ENCODE measurements at places on chromosomes 1 and 21.

DNA sequence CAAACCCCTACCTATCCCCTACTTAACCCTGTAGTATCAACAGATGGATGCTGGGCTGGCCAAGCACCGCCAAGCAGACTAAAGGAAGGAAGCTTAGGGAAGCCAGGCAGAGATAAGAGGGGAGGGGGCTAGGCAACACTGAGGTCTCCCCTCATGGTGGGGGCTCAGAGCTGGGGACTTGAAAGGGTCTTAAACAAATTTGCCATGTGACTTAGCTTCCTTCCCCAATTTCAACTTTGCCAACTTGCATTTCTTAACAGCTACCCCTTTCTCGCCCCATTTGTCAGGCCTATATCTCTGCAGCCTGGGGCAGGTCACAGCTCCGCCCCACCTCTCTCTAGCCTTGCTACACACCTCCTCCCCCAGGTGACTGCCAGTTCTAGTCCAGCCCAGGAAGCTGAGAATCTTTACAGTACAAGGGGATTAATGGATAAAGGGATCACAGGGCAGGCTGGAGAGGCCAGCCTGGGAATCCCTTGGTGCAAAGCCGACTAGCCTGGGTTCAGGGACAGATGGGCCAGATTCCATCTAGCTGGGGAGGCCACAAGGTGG lies 3.4 kb downstream of the KIF21B start:
- no peak for DNase-seq

- no peak for DNase-seq
Observed at GRCh38 chr1:230174471-230175162, 107.6 kb downstream of the GALNT2 start.

GRCh38 chr1:199832451-199832850 lies 195.1 kb upstream of the NR5A2 start:
- no peak for DNase-seq

GRCh38 chr1:91789273-91789997 lies 96.5 kb downstream of the TGFBR3 start:
- no peak for DNase-seq

DNA sequence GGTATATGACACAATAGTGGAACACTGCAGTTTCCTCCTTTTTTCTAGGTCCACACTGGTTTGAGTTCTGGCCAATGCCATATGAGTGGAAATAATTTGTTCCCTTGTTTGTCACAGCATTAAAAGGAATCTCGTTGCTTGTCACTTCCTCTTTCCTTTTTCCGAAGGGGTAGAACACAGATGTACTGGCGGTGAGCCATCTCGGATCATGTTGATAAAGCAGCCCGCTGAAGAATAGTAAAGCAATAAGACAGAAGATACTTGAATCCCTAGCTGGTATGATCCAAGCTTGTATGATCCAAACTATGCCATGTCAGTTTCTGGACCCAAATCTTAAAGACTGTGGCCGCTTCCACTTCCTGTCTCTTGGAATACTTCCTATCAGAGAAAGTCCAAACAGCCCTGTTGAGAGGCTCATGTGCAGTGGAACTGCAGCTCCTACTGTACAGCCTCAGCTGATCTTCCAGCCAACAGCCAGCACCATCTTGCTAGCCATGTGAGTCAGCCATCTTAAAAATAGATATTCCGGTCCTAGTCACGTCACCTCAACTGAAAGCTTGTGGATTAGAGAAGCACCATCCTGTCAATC lies 40.3 kb downstream of the CFHR5 start:
- no peak for DNase-seq

DNA sequence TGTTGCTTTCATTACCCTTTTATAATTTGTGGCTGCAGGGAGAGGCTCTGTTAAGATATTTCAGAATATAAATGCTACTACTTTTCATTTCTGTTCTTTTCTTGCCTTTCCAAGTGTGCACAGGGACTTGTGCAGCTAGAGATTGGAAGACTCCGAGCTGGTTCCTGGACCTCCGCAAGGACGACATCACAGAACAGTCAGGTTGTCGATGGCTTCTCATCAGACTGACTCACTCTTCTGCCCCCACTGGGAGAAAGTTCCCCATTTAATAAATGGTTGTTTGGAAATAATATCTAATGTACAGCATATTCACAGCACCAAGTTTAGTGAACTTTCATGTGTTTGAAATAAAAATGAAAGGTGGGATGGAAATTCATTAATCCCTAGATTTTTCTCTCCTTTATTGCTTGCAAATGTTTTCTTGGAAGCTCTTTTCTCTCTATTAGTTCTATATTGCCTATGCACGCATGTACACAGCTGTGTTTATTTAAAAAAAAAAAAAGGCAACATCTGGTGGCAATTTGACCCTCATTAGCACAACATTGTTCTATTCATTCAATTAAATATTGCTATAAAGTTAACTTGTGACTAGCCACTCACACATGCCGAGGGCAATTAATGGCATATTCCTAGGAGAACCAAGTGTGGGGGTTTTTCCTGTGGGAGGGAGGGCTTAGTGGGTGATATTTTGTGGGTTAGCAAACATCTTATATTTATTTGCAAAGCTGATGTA lies 77.5 kb upstream of the L1TD1 start:
- DNase-seq, result no peak

DNA sequence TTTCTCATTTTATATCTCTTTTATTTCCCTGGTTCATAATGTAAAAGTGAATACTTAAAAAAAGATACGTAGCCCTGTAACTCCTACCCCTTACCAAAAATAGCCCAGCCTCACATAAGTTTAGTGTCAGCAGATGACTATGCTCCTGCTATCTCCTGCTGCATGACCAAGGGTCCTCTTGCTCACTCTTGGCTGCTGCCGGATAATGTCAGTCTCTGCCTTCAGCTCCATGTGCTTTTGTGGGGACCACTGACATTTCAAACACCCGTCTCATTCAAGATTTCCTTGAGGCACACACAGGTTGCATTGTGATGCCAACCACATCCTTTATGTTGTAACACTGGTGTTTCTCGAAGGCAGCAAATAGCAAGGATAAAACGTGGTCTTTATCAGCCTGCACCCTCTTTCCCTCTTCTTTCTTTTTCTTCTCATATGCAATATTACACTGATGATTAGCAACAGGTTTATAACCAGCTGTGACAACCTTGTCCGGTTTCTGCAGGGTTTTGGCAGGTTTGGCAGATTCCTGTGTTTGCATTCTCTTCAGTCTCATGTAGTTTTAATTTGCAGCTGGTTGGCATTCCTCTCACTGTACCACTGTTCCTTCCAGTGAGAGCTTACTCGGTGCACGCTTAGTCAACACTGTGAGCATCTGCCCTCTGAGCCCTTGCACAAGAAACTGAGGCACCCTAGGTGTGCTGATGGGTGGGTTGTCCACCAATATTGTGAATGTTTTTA lies 62.2 kb downstream of the ZNF684 start:
- no peak for DNase-seq

DNA sequence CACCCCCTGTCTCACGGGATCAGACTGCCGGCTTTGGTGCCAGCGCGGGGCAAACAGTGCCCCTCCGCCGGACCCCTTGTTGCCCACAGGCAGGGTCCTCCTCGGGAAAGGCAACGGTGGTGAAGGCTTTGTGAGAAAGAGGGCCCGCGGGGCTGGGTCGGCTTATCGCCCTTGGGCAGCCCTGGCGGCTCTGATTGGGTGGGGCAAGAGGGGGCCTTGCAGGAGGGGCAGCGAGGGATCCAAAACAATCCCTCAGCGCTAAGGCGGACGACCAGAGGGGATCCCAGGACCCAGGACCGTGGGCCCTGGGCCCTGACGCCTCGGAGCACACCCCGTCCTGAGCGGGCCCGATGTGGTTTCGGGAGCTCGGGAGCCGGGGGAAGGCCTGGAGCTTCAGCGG lies 3.9 kb upstream of the ZNF678 start:
- DNase-seq, result no peak

DNA sequence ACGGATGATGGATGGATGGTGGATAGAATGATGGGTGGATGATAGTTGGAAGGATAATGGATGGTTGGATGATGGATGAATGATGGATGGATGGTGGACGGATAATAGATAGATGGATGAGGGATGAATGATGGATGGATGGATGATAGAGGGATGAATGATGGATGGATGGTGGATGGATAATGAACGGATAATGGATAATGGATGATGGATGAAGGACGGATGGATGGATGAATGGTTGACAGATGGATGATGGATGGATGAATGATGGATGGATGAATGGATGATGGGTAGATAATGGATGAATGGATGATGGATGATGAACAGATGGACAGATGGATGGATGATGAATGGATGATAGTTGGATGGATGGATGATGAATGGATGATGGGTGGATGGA lies 255.1 kb downstream of the NPHP4 start:
- no peak for DNase-seq

GRCh38 chr1:225598847-225599246 lies 54.1 kb downstream of the ENAH start:
- no peak for DNase-seq

DNA sequence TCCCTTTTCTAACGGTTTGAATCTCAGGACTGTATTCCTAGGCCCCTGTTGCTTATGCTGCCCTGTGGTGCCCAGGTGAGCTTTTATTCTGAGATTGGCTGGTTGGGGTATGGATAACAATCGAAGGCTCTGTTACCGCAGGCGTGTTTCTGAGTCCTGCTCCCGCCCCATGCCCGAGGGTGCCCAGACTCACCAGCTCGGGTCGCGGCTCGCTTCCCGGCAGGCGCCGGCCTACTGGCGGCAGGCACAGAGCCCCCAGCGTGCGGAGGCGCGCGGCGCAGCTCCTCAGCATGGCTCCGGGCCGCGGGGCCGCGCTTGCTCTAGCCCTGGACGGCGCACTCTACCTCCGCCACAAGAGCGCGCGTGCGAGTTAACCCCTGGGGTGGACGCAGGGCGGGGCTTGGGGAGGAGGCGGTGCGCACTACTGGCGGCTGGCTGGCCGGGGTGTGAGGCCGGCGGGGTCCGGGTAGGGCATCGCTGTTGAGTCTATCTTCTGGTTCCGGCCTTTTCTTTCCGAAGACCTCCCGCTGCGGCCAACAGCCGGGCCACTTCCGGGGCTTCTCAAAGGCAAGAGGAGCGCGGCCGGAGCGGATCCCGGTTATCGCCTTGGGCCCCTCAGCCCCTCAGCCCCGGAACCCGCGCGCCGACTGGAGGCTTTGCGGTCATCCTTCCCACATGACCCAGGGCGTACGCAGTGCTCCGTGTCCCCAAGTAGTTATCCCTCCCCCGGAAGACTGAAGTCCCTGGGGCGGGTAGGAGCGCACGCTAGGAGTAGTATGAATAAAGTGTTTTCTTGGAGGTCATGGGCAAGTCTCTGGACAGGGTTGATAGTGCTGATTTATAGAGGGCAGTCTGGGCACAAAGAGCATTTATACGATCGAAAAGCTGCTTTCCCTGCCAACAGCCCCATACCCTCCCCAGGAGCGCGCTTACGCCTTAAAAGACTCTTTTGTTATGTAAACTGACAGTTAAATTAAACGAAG lies at the start of gene THEM4:
TSS of gene THEM4 (minus strand) at position 345 of the 983 bp plus-strand sequence. CDS start at position 292, 53 bp downstream.
- peak; percentile 78 for DNase-seq

- DNase-seq, result peak; percentile 48
Observed at GRCh38 chr1:174982971-174983689, 16.6 kb upstream of the CACYBP start.

DNA sequence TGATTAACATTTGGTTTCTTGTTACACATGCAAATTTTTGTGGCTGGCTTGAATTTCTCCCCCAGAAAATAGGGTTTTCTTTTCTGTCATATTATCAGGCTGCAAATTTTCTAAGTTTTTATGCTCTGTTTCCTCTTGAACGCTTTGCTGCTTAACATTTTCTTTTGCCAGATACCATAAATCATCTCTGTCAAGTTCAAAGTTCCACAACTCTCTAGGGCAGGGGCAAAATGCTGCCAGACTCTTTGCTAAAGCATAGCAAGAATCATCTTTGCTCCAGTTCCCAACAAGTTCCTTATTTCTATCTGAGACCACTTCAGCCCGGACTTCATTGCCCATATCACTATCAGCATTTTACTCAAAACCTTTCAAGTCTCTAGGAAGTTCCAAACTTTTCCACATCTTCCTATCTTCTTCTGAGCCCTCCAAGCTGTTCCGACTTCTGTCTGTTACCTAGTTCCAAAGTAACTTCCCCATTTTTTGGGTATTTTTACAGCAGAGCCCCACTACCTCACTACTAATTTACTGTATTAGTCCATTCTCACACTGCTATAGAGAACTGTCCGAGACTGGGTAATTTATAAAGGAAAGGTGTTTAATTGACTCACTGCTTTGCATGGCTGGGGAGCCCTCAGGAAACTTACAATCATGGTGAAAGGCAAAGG lies 486.9 kb upstream of the NCAM2 start:
- DNase-seq, result no peak

DNA sequence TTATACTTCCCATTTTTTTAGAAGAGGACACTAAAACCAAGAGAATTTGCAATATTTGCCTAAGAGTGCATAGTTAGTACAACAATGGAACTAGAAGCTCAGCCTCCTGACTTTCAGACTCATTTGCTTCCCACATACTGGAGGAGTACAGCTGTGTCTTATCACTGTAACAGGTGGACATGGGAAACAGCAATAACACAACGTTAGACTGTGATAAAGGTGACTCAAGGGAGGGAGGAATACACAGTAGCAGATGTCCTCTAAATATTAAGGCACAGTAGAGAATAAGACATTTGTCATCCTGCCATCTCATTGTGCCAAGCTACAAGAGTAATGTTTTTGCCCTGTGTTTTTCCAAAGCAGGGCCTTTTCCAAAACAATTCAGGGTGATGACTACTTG lies 55.4 kb upstream of the JAK1 start:
- no peak for DNase-seq

- DNase-seq, result no peak
Observed at GRCh38 chr21:20641241-20641640, 357.0 kb upstream of the NCAM2 start.

GRCh38 chr21:42155045-42155855 lies 63.7 kb upstream of the ABCG1 start:
- no peak for DNase-seq

DNA sequence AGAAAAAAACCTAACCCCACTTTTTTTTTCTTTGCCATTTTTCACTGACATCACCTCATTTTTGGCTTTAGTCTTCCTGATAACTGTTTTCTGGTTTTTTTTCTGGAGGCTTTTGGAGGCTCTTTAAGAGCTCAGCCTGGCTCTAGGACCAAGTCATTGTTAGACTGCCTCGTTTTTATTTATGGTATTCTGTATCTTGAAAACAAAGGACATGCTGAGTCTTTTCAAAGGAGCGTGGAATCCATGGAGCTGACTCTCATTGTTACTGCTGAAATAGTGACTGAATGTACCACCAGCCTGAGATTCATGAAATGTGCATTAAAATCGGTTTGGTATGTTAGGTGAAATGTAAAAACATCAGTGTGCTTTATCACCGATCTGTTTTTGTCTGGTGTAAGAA lies 28.0 kb downstream of the RASAL2 start:
- DNase-seq, result no peak

DNA sequence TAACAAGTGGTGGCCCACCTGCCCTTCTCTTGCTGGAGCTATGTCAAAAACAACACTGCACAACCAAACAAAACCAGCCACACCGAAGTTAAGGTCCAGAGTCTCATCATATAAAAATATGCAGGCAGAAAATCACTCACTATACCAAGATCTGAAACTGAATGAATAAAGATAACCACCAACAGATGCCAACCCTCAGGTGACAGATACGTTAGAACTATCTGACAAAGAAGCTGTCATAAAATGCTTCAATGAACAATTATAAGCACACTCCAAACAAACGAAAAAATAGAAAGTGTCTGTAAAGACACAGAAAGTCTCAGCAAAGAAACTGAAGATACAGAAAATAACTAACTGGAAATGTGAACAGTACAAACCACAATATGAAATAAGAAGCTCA lies 14.0 kb downstream of the ZNF496 start:
- no peak for DNase-seq

- DNase-seq, result no peak
Observed at GRCh38 chr21:32726839-32727686, 750 bp downstream of the SYNJ1 start.
